ENCODE measurements at places on chromosomes 16 and 17. TPM values are rescaled to one million over a fixed set of nuclear protein-coding genes. Genes with fewer than 3 reads are reported as not detected.

CDK5RAP3 gene
- total RNA-seq = 52.3 TPM

FTSJ3 gene
- 18.2 TPM for total RNA-seq

LGALS9B gene
- not detected for total RNA-seq

- DNase-seq = no peak
Observed at GRCh38 chr16:66619534-66620428, 15.3 kb downstream of the CMTM3 start.

DNA sequence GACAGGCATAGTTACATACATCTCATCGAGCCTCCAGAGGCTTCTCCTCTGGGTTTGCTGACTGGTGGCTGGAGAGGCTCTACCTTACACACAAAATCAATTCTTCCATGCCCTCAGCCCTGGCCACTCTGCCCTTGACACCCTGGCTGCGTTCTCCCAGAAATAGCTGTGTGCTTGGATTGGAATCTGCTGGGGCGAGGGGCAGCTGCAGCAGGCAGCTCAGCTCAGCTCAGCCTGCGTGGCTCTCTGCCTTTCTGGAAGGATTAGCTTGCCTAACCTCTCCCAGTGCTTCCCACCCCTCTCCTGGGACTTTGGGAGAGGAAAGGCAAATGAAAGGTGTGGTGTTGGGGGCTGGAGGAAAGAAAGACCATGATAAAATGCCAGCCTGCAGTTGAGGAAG lies 216.1 kb downstream of the ENGASE start:
- DNase-seq = no peak

ZFPM1 gene
- total RNA-seq = 5.5 TPM

GRCh38 chr17:52823155-52823554 lies 664.6 kb upstream of the CA10 start:
- DNase-seq = no peak

- DNase-seq = no peak
Observed at GRCh38 chr16:5176505-5176904, 78.9 kb upstream of the EEF2KMT start.

KRT39 gene
- not detected for total RNA-seq

- peak; percentile 5 for DNase-seq
Observed at GRCh38 chr17:19333736-19334290, 28.7 kb downstream of the B9D1 start.

- DNase-seq = no peak
Observed at GRCh38 chr17:5282642-5283217, 646 bp downstream of the RABEP1 start.

DNA sequence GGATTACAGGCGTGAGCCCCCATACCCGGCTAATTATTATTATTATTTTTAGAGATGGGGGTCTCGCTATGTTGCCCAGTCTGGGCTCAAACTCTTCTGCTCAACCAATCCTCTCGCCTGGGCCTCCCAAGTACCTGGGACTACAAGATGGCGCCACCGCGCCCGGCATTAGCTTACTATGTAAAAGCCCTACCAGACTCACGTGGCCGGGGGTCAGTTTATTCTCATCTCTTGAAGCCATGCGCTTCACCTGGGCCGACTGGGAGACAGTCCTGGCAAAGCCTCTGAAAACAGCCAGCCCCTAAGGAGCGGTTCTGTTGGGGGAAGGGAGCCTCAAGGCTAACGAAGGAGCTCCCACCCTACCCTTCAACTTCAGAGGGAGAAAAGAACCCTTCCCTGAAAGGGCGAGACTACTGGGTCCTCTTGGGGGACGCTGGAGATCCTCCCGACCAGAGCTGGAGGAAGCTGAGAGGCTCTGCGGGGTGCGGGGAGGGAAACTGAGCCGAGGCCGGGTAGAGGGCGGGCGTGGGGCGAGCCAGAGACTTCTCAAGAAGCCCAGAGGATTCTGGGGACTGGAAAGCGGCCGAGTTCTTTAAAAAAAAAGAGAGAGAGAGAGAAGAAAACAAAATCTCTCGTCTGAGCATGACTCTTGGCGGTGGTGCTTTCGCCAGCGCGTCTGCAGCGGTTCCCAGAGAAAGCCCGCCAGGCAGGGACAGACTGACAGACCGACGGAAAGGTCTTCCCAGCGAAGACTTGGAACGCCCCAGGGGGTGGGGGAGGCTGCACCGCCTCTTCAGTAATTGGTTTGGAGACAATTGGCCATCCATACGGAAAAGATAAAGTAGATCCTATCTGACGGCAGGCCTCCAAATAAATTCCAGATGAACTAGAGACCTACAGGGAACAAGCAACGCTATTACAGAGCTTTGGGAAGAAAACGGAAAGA lies 5.6 kb upstream of the TUBG2 start:
- DNase-seq = no peak

Data from ascending aorta (tissue), 2 donors.